ENCODE measurements at places on chromosomes 2 and 18. TPM values are rescaled to one million over a fixed set of nuclear protein-coding genes. Genes with fewer than 3 reads are reported as not detected.

Gene CENPA
- total RNA-seq: 1.9 TPM

Gene APLF
- total RNA-seq: 12.3 TPM

Gene UGT1A5
- total RNA-seq: not detected

Gene DOK6
- 91.4 TPM for total RNA-seq

Gene RAB17
- 0.16 TPM for total RNA-seq

Gene HOXD13
- not detected for total RNA-seq

Gene MYO7B
- not detected for total RNA-seq

Gene UPP2
- total RNA-seq: 1.7 TPM

DNA sequence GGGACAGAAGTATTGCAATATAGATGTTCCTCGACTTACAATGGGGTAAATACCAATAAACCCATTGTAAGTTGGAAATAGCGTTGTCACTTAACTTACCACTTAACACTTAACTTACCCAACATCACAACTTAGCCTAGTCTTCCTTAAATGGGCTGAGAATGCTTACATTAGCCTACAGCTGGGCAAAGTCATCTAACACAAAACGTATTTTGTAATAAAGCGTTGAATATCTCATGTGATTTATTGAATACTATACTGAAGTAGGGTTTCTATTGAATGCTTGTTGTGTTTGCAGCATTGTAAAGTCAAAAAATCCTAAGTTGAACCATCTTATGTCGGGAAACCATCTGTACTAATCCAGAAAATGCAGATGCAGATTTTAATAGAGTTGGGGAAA, 23.6 kb downstream of the IL1R2 start:
- no peak for DNase-seq

- DNase-seq: no peak
These were observed 123.8 kb downstream of the HRH4 start for GRCh38 chr18:24584205-24584604.

- DNase-seq: no peak
These were observed 651 bp upstream of the DPYSL5 start for GRCh38 chr2:26847307-26847654.

- no peak for DNase-seq
These were observed 631 bp downstream of the GYPC start for GRCh38 chr2:126656431-126657147.

DNA sequence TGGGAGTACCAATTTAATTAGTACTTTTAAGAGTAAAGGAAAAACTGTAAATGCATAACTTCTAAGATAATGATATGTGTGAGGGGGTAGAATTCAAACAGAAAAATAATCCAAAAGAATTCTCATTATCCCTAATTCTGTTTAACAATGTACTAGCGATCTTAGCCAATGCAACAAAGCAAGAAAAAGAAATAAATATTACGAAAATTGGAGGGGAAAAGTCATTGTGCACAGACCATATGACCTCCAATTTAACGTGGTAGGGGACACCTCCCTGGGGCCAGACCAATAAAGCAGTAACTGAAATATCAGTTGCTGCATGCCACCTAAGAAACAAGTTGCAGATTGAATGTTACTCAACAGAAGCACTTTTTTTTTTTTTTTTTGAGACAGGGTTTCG, 25.9 kb upstream of the PEX13 start:
- DNase-seq: no peak

DNA sequence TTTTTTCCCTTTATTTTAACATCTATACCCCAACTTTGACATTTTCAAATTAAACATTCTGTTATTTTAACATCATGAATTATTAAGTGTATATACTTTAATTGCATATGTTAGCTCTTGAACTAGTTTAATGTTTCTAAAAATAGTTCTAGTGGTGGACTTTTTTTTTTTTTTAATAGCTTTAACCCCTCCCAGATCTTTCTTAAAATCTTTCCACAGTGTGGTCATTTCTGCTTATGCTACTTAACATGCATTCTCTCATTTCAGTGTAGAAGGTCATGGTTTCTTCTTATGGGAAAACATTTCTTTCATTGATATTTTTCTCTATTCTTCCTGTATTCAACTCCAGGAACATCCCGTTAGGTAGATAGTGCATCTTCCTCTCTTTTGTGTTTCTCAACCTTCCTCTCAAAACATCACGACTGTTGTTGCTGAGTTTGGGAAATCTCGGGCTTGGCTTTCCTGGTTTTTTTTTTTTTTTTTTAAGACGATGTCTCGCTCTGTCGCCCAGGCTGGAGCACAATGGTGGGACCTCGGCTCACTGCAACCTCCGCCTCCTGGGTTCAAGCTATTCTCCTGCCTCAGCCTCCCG, 849 bp upstream of the TMEM18 start:
- DNase-seq: no peak

DNA sequence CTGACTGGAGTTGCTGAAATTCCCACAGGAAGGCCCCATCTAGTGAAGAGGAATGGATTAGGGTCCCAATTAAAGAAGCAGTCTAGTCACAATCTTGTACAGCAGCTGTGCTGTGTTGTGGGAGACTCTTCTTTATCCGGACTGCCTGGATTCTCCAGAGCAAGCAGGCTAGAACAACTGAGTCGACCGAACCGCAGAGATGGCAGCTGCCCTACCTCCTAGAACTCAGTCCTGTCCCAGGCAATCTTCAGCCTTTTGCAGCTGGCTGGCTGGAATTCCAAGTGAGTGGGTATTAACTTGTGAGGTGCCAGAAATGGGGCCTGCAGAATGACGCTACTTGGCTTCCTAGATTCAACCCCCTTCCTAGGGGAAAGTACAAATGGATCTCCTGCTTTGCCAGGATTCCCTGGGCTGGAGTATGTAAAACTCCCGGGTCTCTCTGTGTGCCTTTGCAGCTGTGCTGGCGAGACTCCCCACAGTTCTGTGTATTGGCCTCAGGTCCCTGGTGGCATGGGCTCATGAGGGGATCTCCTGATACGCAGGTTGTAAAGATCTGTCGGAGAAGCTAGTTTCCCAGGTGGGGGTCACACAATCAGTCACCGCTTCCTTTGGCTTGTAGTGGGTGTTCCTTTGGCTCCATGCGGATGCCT, 1952.6 kb upstream of the LRRTM1 start:
- no peak for DNase-seq

GRCh38 chr2:75728614-75729419, 18.1 kb upstream of the GCFC2 start:
- no peak for DNase-seq

DNA sequence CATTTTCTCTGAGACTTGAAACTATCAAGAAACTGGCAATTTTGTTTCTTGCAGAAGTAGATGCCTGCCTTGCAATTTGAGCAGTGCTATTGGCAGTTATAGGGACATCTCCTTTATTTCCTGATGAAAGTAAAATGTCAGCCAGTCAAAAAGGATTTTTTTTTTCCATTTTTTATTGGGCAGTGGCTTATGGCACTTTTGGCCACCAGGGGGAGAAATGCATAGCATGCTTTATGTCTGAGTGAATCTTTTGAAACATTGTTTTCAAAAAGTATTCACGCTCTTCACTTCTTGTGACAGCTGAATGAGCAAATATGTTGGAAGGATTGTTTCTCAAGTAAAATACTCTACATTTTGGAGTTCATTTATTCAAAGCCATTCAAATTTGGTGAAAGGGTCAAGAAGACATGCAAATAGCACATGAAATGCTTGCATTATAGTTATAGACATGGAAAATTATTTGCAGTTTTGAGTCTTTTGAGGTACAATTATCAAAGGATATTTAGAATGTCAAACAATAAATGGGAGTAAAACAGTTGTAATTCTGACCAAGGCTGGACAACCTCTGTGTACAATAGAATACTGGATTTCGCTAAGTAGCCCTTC, 491.0 kb downstream of the CDH2 start:
- DNase-seq: no peak

- DNase-seq: no peak
These were observed 196.1 kb upstream of the OSR1 start for GRCh38 chr2:19554520-19554919.

DNA sequence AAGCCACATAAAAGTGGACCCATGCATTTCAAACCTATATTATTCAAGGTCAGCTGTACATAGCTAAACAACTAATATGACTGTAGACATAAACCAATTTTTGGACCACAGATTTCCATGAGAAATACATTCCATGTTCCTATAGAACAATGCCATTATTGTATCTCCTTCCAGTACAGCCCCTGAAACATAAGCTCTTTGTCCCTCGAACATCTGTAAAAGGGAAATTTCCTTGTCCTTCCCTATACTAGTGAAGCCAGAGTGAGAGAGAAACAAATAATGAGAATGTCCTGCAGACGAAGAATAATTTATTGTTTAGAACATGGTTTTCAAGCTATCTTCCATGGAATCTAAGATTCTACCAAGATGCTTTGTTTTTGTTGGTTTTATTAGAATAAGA, 75.3 kb downstream of the GORASP2 start:
- DNase-seq: no peak

- no peak for DNase-seq
These were observed 41.5 kb downstream of the SRSF7 start for GRCh38 chr2:38709567-38710194.

GRCh38 chr18:6718267-6718666, 11.2 kb upstream of the ARHGAP28 start:
- DNase-seq: no peak

DNA sequence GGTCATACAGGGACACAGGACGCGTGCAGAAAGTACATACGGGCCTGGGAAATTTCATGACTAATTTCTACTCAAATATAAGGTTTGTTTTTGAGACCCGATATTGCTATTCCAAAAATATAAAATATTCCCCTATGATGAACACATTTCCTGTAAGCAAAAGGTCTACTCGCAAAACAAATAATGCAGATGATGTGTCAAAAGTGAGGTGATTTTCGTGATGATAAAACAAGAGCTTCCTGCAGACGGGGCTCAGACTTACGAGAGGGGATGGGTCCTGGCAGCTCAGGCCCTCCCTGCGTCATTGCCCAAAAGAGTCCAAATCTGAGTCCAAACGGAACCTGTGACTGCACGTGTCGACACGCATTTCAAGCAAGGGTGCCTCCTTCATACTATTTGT, 62.7 kb downstream of the MBP start:
- no peak for DNase-seq

DNA sequence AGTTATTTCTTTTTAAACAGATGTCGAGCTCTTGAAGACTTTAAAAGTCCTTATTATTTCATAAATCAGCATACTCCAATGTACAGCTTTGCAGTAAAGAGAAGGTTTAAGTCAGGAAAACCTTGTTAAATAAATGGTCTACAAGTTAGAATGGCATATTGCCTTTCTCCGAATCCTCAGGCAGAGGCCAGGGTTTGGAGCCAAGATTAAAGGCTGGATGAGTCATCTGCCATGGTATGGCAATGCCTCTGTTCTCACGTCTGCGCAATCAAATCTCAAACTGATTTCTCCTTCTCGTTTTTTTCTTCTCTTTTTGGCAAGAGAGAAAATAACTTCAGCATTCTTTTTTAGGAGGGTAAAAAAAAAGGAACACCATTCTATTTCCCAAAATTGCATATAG, 5.6 kb upstream of the KCNJ3 start:
- peak; percentile 5 for DNase-seq

DNA sequence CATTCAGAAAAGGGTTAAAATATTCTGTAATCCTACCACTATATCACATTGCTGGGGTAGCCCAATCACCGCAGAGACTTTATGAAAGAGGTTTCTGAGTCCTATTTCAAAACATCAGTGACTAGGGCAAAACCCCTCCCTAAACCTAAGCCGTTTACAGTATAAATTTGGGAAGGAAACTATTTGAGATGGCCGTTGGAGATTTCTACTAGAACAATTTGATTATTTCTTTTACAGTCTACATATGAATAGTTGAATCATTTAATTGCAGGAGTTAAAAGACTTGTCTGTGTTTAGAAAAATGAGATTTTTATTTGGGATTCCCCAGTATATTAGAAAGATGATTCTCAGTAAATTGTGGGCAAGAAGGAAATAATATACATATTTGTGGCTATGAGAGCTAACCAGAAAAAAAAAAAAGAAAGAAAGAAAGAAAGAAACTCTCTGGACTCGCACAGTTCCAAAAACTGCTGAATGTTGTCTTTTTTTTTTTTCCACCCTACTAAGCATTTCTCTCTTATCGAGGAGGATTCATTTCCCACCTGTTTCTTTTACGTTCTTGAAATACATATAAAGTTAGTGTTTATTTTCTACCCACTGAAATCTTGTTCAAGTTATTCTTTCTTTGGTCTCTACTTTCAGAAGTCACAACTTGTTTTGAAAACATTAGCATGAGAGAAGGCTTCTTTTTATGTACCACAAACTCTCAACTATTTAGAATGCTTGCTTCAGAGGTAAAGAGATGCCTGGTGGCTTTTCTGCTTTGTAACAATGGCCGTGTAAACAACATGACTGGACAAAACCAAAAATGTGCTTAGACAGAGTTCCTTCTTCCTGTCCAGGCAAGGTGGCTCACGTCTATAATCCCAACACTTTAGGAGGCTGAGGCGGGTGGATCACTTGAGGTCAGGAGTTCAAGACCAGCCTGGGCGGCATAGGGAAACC, 65.9 kb downstream of the BCL2 start:
- no peak for DNase-seq

GRCh38 chr2:149814901-149815300, 227.3 kb upstream of the MMADHC start:
- DNase-seq: no peak

DNA sequence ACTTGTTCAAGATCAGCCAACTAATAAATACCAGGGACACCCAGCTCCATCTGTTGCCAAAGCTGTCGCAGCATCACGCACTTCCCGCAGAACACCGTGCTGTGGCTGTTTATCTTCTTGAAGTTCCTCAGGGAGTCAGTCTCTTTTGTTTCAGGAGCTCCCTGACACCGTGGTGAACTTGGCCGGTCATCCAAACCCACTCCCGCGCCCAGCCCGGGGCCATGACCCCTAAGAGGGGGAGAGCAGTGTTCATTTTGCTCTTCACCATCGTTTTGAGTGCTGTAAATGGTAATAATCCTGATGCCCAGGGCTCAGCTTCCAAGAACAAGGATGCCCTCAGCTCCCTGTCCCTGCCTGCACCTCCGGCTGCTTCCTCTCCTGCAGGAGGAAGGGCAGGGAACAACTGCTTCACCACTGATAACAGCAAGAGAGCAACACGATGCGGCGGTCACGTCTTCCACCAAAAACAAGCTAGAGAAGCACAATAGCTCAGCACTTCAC, 131.4 kb downstream of the SEPTIN10 start:
- DNase-seq: no peak

- no peak for DNase-seq
These were observed 633.2 kb upstream of the PKDCC start for GRCh38 chr2:41414486-41415230.

- no peak for DNase-seq
These were observed 553.3 kb downstream of the ARHGAP15 start for GRCh38 chr2:143682436-143683055.

Measured in occipital lobe (tissue), 3 donors.